ENCODE measurements at places on chromosomes 2 and 18.

DNA sequence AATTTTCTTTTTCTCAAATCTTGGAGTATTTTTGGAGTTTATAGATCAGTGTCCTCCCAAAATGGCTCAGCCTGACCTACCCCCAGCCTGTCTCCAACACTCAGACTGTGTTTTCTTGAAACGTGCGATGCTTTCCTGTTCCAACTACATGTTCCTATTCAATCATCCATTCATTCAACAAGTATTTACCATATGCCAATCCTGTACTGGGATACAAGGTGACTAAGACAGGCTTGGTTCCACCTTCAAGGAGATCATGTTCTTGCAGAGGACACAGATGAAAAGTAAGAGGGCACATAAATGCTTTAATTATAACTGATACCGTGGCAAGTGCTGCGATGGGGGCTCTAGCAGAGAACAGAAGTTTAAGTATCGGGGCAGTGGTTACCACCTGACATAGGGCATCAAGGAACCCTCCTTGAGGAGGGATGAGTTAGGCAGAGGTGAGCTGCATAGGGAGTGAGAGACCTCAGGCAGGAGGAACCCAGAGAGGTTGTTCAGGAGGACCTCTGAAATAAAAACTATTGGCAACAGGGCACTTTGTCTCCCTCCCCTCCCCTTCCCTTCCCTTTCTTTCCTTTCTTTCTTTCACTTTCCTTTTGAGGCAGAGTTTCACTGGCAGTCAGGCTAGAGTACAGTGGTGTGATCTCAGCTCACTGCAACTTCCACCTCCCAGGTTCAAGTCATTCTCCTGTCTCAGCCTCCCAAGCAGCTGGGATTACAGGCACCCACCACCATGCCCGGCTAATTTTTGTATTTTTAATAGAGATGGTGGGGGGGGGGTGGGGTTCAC, 469.0 kb downstream of the EPHA4 start:
- no peak for DNase-seq

DNA sequence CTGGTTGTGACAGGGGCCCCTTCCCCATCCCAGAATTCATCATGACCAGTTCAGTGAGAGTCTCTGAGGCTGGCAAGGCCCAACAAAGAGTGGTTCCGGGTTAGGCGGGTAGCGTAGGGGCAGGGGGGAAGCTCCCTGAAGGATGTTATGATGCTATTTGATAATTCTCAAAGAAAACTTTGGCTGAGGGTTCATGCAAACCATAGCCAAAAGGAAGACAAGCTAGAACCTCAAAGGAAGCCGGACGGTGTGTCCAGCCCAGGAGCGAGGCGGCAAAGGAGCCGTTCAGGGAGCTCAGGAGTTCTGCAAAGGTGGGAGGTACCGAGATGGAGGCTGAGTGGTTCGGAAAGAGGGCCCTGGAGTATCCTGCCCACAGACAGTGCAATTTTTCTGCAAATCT, 226.8 kb upstream of the RAB6C start:
- no peak for DNase-seq

DNA sequence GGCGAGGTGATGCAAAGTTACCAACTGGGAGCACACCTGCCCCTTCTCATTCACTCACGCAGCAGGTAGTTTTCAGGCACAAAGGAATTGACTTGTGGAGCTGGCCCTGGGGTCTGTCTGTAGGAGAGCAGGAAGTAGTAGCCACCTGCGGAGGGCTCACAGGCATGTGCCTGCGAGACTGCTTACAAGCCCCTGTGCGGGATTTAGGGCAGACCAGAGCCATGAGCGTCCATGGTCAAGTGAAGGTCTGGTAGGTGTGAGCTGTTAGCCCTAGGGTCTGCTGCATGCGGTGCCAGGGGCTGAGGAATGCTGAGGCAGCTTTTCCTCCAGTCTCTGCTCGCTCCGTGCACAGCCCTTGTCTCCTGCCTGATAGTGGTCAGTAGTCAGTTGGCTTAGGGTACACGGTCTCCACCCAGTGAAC, 18.9 kb downstream of the INPP4A start:
- DNase-seq, result no peak

DNA sequence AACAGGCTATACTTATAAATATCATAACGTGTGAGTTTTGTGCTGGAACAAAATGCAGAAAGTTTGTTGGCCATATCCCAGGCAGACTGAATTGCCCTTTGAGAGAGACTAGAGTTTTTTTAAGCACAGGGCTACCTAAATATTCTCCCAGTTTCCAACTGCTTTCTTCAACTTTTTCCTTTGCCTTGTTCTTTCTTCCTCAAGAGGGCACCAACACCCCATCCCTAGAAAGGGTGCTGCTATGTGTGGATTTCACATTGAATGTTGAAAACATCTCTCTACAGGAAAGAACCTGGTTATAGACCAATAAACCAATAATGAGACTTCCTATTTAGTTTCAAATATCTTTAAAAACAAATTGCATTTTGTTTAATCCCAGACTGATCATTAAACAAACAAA, 87.9 kb downstream of the ICOS start:
- no peak for DNase-seq

GRCh38 chr2:237478095-237478494, 9.0 kb upstream of the MLPH start:
- DNase-seq, result no peak

Data from hypothalamus (tissue), 51 donors.